Heart left ventricle (tissue), 16 donors: ENCODE measurements at places on chromosomes 3 and 15.

- DNase-seq = no peak
Measured at GRCh38 chr15:65787260-65787659, 4.8 kb downstream of the DENND4A start.

GRCh38 chr3:168996622-168997021 lies 666.9 kb downstream of the MECOM start:
- DNase-seq = no peak

- DNase-seq = no peak
Measured at GRCh38 chr15:31494786-31495185, 168.2 kb downstream of the KLF13 start.

GRCh38 chr3:67470207-67470606 lies 184.2 kb downstream of the SUCLG2 start:
- no peak for DNase-seq
